ENCODE measurements at places on chromosomes 11 and 22. TPM values are rescaled to one million over a fixed set of nuclear protein-coding genes. Genes with fewer than 3 reads are reported as not detected.

Gene OR5A1
- total RNA-seq = not detected

Gene ZNF70
- 11.4 TPM for total RNA-seq

Gene IGSF22
- 0.19 TPM for total RNA-seq

Gene CDKN1C
- 80.0 TPM for total RNA-seq

Gene TIMP3
- total RNA-seq = 20.7 TPM

Gene TSSK2
- total RNA-seq = not detected

Gene MS4A1
- not detected for total RNA-seq

Gene INPP5J
- 4.5 TPM for total RNA-seq

Gene PTPRCAP
- total RNA-seq = 0.84 TPM

Gene SEZ6L
- total RNA-seq = 1.7 TPM

Gene TUG1
- total RNA-seq = 120 TPM

Gene PATE2
- 0.70 TPM for total RNA-seq

Gene TSPAN18
- total RNA-seq = 125 TPM

Gene KRTAP5-10
- not detected for total RNA-seq

Gene KIRREL3
- 0.64 TPM for total RNA-seq

Gene ZNF214
- total RNA-seq = 7.3 TPM

Gene DEFB131B
- total RNA-seq = not detected

Gene CRYAB
- not detected for total RNA-seq

Gene C11orf97
- total RNA-seq = not detected

Gene XKR3
- total RNA-seq = not detected

Gene MAJIN
- total RNA-seq = not detected

Gene HBB
- not detected for total RNA-seq
